NCI-H1105 (cell line): ENCODE measurements at places on chromosomes 1 and 21.

DNA sequence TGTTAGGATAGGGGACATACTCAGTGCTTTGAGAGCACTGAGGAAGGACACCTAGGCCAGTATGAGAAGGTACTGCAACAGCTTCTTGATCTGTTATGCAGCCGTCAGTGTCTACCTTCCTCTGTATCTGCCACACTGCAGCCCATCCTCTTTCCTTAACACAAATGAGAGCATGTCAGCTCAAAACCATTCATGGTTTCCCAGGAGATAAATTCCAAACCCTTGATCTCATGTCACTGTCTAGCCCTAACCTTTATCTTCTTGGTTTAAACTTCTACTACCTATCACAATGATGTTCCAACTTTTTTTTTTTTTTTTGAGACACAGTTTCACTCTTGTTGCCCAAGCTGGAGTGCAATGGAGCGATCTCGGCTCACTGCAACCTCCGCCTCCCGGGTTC lies 1.4 kb downstream of the ZMYND12 start:
- DNase-seq, result no peak

DNA sequence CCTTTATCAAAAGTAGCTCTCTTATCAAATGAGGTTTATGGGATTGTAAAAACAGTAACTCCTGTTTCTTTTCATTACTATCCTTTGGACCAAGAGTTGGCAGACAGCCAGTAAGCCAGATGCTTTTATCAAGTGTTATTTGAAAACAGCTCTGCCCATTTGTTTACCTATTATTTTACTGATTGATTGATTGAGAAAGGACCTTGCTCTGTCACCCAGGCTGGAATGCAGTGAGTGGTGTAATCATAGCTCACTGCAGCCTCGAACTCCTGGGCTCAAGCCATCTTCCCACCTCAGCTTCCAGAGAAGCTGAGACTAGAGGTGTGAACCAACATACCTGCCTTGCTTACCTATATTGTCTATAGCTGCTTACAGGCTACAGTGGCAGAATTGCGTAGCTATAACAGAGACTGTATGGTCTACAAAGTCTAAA lies 3.6 kb downstream of the PRKAB2 start:
- DNase-seq, result peak; percentile 18

GRCh38 chr1:23916209-23917131 lies 3.3 kb upstream of the CNR2 start:
- DNase-seq, result no peak

- DNase-seq, result no peak
These were observed at the start of gene ITLN1 for GRCh38 chr1:160885042-160885441. Gene ITLN1 (minus strand): TSS chr1:160885180. CDS start chr1:160884877, 303 bp downstream.

- DNase-seq, result peak; percentile 99
These were observed at the start of gene NDUFS2 for GRCh38 chr1:161201836-161202712. Gene NDUFS2 (plus strand): TSS chr1:161202367. CDS start chr1:161202386, 19 bp downstream.
